HS-27A (cell line): ENCODE measurements at places on chromosomes 6 and 20.

DNA sequence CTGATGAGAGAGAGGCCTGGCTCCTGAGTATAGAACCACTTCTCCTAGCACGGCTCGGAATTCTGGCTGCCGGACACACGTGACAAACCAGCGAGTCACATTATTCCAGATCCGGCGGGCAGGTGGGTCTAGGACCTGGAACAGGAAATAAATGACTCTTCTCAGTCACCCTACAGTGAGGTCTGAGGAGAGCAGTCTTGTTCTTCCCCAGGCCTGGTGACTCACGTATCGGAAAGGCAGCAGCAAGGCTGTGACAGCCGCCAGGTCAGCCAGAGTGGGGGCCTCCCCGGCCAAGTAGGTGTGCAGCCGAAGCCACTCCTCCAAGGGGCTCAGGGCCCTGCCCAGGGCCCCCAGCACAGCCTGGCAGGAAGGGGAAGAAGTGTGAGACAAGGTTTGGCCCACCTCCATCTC lies 2.8 kb downstream of the VARS1 start:
- no peak for DNase-seq

DNA sequence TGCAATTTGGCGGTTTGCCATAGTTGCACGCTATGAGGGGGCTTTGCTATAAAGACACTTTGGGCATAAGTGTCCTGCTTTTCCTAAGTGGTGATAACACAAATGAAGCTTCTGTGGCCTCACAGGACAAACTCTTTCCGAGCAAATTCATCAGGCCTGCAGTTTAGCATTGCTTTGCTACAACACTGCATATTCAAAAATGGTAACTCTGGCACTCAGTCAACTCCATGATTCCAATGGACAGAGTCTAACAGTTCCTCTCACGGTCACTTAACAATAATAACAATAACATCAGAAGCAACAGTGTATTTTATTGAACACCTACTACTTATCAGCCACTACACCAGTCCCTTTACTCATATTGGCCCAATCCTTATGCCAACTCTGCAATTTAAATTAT lies 222.5 kb downstream of the FRK start:
- no peak for DNase-seq

DNA sequence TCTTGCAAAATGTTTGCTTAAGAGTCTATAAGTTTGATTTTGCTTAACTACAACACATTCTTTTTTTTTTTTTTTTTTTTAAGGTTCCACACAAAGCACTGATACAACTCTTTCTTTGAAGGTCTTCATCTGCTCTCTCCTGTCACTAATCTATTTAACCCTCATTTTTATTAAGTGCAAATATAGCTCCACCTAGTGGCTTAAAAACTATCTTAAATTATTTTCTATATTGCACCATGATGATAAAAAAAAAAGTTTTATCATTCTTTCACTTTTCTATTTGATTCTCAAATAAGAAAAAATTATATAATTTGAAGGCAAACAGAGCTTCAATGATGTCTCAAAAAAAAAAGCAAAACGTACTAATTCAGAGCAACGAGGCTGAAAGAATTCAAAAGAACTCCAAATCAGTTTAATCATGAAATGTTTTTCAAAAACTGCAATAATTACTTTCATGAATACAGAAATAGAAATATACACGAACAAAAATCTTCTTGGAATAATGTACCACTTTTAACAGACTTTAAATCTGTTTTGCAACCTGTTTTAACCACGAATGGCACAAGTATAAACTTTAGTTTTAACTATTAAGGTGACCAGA lies 12.8 kb downstream of the ESF1 start:
- DNase-seq: no peak

GRCh38 chr6:16844183-16844582 lies 82.9 kb upstream of the ATXN1 start:
- DNase-seq: no peak

GRCh38 chr6:160975162-160975561 lies 16.4 kb upstream of the MAP3K4 start:
- no peak for DNase-seq

GRCh38 chr6:131213501-131213990 lies 78.3 kb downstream of the AKAP7 start:
- DNase-seq: no peak

- DNase-seq: peak; percentile 35
Measured at GRCh38 chr6:128731249-128732165, 151.4 kb upstream of the LAMA2 start.

GRCh38 chr6:154298297-154298696 lies 58.3 kb downstream of the IPCEF1 start:
- no peak for DNase-seq

DNA sequence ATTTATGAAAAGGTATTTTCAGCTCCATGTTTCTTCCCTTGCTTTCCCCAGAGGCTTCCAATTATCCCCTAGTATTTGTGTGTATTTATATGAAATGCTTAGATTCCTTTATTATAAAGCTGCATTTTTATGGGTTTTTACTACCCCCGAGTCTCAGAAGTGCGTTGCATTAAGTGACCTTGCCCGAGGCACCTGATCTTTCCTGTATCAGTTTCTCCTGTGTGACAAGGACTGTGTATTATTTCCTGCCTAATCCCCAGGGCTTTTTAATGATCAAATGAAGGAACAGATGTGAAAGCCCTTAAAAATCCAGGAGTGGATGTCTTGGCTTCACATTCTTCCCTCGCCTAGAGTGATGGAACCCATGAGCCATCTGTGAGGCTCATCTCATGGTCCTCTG lies 118.8 kb downstream of the TULP4 start:
- no peak for DNase-seq

DNA sequence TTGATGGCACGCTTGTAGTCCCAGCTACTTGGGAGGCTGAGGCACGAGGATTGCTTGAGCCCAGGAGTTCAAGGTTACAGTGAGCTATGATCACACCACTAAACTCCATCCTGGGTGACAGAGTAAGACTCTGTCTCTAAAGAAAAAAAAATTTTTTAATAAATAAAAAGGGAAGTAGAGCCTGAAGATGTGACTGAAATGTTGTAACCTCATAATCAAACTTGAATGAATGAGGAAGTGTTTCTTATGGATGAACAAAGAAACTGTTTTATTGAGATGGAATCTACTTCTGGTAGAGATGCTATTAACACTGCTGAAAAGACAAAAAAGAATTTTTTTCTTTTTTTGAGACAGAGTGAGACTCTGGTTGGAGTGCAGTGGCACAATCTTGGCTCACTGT lies 6.7 kb downstream of the MAK start:
- no peak for DNase-seq

DNA sequence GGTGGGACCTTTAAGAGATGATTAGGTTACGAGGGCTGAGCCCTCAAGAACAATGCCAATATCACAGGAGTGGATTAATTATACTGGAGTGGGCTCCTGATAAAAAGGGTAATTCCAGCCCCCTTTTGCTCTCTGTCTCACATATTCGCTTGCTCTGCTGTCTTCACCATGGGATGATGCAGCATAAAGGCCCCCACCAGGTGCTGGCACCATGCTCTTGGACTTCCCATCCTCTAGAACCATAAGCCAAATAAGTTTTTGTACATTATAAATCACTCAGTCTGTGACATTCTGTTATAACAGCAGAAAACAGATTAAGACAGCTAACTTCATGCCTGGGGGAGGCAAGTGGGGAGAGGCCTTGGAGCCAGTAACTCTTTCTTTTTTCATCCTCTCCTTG lies 9.8 kb upstream of the SNRPB start:
- DNase-seq: no peak

DNA sequence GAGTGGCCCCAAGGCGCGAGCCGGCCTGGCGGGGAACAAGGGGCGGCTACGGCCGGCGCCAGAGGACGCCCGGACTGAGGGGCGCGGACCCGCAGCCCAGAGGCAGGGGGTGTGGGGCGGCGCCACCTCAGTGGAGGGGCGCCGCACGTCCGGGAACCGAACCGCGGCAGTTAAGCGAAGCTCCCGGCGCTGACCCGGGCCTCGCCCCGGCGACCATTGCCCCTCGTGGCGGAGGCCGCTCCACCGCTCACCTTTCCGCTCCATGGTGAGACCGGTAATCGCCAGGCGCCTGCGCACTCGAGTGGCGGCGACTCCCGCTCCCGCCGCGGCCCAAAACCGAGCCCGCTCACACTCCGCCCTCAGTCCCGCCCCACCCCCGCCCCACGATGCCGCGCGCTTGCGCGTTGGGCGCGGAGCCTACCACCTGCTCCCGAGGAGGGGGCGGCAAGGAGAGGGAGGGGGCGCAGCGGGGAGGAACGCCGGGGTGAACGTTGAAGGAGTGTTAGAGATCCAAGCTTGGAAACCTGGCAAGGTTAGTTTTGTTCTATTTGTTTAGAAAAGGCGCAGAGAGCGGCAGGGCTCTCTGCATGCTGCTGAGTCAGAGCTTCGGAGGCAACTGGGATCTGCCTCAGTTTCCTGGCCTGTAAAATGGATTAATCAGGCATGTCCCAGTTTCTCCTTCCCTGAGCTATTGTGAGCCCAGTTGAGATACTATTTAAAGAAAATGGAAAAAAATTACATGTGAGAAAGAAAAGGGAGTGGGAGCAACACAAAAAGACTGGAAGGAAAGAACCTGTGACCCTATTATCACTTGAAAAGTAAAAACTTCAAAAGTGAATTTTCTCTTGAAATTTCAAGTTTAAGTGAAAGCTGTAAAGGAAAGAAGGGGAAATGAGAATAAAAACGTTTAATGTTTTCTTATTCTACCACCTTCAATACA lies at the start of gene SRPK1:
Gene SRPK1 (minus strand): TSS at position 306 of the 940 bp plus-strand sequence. CDS start 42 bp downstream, at position 264.
- peak; percentile 62 for DNase-seq

DNA sequence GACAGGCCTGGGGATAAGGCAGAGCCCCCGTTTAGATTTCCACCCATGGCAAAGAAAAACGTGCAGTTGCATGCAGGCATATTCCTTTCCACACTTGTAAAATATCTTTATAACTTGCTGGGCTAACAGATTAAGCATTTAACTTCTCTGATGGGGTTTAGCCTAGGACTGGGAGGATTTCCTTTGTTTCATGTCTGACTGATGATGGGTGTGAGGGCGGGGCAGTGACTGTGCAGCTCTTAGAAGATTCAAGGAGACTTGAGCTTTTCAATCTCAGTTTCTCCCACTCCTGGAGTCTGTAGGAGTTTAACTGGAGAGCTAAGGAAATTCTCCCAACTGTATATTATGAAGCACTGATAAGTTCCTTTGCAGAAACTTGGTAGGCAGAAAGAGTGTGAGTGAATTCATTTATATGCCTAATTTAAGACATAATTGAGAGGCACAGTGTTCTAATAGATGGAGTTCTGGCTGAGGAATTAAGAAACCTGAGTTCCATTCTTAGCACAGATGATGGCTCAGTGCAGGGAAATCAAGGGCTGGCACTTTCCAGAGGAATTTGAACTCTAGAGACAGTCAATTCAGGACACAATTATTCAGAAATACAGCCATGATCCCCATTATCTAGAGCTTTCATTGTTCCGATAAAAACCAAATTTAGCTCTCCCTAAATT lies 214.6 kb upstream of the CNR1 start:
- no peak for DNase-seq

DNA sequence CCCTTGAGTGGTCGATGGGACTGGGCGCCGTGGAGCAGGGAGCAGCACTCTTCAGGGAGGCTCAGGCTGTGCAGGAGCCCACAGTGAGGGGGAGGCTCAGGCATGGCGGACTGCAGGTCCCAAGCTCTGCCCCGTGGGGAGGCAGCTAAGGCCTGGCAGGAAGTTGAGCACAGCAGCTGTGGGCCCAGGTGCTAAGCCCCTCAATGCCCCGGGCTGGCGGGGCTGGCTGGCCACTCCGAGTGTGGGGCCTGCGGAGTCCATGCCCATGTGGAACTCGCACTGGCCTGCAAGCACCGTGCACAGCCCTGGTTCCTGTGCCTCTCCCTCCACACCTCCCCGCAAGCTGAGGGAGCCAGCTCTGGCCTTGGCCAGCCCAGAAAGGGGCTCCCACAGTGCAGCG lies 948.4 kb upstream of the EYS start:
- no peak for DNase-seq

GRCh38 chr6:36592221-36592655 lies 1.9 kb upstream of the SRSF3 start:
- no peak for DNase-seq

GRCh38 chr20:6623989-6624388 lies 143.5 kb upstream of the BMP2 start:
- no peak for DNase-seq

- no peak for DNase-seq
Measured at GRCh38 chr6:118963003-118963402, 28.0 kb upstream of the MCM9 start.

DNA sequence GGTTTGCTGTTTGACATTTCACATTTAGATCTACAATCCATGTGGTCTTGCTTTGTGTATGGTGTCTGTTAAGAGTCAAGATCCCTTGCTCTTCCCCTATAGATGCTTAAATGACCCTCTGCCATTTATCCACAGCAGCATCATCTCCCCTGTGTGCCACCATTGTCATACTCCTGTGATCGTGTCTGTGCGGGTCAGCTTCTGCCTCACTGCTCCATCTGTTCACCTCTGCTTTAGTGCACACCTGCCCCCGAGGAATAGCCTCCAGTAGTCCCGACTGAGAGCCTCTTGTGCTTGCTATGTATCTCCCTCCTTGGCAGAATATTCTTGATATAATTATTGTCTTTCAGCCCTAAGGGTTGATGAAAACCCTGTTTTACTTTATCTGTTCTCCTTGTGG lies 551.2 kb downstream of the CDH26 start:
- no peak for DNase-seq

GRCh38 chr6:53815381-53816119 lies 20.7 kb downstream of the LRRC1 start:
- DNase-seq: no peak

- DNase-seq: no peak
Measured at GRCh38 chr20:43824309-43825050, 90.2 kb upstream of the TOX2 start.

DNA sequence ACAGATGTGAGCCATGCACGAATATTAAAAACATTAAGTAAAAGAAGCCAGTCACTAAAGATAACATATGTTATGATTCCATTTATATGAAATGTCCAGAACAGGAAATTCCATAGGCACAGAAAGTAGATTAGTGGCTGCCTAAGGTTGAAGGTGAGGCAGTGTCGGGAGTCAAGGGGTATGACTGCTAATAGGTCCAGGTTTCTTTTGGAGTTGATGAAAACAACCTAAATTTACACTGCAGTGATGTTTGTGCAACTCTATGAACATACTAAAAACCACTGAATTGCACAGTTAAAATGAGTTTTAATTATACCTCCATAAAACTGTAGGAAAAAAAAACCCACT lies 14.4 kb downstream of the SRPK1 start:
- no peak for DNase-seq

DNA sequence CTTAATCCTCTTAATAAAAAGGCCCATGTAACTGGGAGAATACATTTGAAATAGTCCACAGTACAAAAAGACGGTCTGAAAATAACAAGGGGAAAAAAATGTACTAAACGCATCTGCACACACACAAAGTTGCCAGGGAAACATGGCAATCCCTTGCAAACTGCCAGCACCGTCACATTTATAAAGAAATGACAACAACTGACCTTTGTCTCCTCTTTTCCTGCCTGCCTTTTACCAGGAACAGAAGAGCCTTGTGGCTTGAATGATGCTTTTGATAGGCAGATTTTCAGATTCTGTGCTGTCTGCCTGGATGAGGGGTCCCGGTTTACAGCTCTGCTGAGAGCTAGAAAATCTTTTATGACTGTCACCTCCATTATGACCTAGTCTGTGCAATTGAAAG lies 308.6 kb upstream of the ZFP64 start:
- DNase-seq: no peak
